CD4-positive, alpha-beta T cell treated with Interleukin-15 for 1 hour (primary cell): ENCODE measurements at places on chromosomes 11 and 22.
A peak's percentile ranks its signal among the peaks of the same experiment; 100 is the strongest.

DNA sequence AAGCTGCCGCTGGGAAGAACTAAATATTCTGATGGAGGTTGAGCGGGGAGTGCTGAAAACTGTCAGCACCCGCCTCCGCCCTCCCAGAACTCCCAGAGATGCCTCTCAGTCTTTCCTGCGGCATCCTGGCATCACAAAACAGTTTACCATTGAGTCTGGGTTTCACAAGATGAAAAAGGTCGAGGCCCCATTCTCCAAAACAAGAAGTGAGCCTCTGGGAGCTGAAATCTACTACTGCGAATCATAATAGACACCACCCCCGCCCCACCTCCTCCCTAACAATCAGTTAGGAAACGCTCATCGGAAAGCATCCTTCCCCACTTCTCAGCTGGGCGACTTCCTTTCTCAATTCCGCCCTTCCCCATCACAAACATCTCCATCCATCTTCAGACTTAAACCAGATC, 1.0 kb downstream of the SUN2 start:
- peak; percentile 50 for DNase-seq

DNA sequence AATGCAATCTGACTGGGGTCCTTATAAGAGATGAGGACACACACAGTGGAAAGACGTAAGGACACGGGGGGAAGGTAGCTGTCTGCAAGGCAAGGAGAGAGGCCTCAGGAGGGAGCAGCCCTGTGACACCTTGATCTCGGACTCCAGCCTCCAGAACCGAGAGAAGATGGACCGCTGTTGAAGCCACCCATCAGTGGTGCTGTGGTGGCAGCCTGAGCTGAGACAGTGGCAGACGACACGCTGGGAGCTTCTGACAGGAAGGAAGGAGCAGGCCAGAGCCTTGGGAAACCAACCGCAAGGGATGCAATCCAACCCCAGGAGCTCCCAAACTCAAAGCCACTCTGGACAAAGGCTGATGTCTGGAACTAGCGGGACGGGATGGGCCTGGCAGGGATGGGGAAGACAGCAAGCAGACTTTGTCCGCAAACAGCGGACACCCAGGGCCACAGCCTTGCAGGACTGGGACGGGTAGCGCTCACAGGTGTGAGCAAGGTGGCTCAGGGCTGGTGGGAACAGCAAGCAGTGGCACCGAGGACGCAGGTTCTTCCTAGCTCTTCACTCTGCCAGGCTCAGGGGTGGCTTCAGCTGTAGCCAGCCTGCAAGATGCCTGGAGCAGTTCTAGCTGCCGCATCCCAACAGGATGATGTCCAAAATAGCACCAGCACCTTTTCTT, 10.9 kb downstream of the LTO1 start:
- DNase-seq = no peak

DNA sequence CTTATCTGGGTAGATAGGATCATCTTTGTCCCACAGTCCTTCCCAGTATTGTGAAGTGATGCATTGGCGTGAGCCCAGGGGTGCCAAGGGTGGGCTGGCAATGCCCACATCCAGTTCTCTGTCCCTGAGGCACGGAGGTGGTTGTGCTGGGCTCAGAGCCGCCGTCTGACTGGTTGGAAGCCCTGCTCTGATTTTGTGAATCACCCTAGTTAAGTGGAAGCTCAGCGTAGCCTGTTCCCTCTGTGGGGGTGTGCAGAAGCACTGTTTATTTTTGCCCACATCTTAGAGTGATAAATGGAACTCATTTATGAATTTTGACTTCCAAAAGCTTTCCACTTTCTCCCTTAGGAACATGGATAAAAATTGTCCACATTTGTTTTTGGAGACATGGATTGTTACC, 13.6 kb downstream of the BCR start:
- DNase-seq = no peak

DNA sequence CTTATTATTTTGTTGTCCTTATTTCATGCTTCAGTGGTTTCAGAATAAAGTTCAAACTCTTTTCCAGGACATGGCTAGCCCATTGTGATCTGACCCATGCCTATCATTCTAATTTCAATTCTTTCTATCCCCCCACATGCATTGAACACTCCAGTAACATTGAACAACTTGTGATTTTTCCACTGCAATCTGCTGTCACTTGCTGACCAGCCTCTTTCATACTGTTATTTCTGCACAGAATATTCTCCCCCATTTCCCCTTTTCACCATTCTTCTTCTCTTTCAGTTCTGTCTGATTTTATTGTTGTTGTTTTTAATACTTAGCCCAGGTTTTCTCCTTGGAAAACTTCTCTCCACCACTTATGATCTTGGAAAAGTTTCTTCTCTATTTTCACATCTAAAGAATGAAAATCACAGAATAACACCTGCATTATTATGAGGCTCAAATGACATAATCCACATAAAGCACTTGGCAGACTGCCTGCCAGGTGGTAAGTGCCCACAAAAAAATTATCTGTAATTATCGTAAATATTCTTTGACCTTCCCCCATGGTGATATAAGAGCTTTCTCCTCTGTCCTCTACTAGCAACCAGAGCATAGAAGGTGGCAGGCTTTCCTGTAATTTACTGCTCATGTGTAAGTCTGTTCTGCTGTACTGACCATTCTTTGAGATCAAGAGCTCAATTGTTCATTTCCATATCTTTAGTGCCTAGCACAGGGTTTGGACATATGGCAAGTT, 51.9 kb upstream of the EED start:
- DNase-seq = no peak

- DNase-seq = no peak
Observed at GRCh38 chr11:7537265-7537664, 23.5 kb downstream of the PPFIBP2 start.

DNA sequence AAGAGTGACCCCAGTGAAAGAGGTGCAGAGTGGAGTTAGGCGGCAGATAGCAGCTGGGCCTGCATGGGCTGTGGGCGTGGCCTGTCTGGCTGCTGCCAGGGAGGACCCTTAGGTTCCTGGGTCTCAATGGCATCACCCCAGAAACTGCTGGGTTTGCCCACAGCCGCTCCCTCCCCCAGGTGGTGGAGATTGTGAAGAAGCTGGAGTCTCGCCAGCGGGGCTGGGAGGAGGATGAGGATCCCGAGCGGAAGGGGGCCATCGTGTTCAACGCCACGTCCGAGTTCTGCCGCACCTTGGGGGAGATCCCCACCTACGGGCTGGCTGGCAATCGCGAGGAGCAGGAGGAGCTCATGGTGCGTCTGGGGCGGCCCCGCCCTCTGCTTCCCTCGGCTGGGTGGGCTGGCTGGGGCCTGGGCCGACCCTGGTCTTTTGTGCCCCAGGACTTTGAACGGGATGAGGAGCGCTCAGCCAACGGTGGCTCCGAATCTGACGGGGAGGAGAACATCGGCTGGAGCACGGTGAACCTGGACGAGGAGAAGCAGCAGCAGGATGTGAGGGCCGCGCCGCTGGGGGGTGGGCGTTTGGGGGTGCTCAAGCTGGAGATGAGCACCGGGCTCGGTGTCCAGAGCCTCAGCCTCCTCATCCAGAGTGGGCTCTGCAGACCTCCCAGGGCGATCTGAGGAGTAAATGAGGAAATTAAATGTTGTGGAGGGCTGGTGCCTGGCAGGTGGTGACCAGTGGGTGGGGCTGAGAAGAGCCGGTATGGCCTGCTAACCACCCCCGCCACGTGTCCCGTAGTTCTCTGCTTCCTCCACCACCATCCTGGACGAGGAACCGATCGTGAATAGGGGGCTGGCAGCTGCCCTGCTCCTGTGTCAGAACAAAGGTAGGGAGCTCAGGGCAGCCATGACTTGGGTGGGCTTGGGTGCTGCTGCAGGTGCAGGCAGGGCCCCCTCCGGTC, 15.0 kb downstream of the SART1 start:
- no peak for DNase-seq

GRCh38 chr11:17766073-17766359, 31.4 kb downstream of the KCNC1 start:
- no peak for DNase-seq

GRCh38 chr22:43900206-43900605, 8.4 kb upstream of the PNPLA5 start:
- no peak for DNase-seq

DNA sequence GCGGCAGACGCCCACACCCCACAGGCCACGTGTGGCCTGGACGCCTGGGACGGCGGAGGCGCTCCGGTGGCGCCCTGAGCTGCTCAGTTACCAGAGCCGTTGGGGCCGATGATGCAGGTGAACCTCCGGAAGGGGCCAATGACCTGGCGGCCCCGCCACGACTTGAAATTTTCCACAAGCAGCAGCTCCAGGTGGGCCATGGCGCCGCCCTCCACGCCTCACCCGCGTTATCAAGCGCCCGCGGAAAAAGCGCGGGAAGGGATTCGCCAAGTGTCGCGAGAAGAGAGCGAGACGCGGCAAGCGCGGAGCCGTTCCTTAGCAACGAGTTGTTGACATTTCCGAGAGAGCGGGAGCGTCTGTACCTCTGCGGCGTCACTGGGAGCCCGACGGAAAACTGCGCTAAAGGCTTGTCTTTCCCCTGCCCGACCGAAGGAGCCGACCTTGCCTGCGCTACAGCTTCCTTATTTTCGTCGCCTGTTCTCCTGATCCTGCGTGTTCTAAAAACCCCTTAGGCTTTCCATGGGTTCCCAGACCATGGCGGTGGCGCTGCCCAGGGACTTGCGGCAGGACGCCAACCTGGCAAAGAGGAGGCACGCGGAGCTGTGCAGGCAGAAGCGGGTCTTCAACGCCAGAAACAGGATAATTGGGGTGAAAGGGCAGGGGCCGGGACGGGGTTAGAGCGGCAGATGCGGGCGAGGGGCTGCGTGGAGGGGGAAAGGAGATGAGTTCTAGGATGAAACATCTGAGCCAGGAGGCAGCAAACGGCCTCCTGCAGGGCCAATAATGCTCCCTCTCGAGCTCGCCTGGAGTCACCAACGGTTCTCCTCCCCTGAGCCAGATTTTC, at the start of the genes RIBC2 and SMC1B:
Gene RIBC2 (plus strand): TSS at position 326 of the 844 bp plus-strand sequence. CDS start 194 bp downstream, at position 520.
Gene SMC1B (minus strand): TSS at position 232 of the 844 bp plus-strand sequence. CDS start 32 bp downstream, at position 200.
- DNase-seq = peak; percentile 84

DNA sequence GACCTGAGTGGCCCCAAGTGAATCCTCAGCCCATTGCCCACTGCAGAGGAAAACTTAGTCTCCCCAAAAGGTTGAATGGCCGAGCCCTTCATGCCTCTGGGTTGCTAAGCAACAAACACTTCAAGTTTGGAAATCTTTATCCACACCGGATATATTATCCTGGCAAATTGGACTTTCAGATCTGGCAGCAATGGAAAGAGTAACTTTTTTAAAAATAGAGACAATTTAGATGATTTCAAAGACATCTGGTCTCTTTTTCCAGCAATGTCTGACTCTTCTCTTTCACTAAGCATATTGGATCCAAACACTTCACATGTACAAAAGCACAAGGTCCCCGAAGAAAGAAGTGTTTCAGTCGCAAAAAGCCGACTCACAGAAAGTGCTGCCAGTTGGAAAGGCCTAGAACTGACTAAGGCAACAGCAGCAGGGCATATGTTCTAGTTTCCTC, 505.3 kb downstream of the SOX6 start:
- DNase-seq = no peak
